KBM-7 (cell line): ENCODE measurements at places on chromosomes 12 and 14.

DNA sequence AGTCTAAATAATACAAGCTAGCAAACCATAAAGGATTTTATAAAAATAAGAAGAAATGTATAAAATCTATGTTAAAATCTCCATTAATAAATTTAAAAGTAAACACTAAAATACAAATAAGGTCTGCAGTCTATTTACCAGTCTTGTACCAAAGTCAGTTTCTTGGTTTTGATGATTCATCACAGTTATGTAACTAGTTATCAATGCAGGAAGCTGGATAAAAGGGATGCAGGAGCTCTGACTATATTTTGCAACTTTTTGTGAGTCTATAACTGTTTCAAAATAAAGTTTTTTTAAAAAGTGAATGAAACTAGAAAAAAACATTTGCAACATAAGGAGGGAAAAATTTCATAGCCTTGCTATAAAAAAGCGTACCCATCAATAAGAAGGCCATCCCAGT is 151.5 kb downstream of the DERA start:
- DNase-seq: no peak

DNA sequence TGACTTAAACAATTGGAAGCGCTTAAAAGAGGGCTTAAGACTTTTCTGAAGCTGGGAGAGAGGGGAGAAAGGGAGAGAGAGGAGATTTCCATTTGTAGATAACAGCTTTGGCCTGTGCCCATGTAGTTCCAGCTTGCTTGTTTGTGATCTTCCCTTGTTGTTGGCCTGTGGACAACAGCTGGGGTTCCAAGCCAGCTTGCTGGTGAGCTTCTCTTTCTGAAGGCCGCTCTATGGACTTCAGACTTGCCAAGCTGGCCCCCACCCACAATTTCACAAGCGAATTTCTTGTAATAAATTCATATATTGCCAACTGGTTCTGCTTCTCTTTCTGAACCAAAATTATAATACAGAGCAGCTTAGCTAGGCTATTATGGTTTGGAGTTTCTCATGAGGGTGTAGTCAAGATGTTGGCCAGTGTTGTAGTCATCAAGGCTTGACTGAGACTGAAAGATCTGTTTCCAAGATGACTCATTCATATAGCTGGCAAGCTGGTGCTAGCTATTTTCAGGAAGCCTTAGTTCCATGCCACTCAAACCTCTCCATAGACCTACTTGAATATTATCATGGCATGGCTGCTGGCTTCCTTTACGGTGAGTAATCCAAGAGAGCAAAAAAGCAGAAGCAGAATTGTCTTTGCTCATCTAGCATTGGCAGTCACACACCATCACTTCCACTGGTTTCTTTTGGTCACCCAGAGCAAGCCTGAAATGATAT is 89.4 kb downstream of the ATP23 start:
- DNase-seq: no peak

- DNase-seq: no peak
These were observed 296.3 kb upstream of the PRKD1 start for GRCh38 chr14:30223966-30224365.

DNA sequence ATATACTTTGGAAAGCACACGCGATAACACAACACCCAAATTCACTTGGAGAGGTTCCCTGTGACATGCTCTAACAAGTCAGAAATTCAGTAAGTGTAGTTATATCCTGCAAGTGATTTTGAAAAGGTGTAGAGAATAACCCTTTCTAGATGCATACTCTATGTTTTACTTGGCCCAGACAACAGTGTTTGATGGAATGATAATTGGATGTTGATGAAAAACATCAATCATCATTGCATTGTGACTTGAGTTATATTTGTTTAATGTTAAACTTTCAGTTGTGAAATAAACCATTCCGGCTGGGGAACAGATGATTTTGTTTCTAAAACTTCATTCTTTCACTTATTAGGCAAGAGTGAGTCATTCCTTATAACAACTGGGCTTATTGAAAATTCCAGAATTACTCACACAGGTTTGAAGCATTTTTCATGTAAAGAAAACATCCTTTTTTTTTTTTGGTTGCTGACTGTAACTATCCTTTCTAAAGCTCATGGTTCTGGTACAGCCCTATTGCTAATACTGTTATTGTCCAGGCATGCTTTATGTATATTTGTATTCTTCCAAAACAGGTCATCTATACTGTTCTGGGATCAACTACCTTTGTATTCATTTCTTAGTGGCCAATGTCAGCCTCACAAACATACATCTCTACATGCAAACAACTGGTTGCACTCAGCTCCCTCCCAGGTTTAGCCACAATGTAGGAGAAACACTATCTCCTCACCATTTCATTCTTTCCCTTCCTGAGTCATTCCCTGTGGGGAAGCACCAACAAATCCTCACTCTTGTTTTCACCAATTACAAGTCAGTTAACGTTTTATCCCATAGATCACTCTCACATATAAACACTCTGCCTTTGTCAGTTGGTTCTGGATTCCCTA is 121.2 kb upstream of the LRIG3 start:
- DNase-seq: no peak

DNA sequence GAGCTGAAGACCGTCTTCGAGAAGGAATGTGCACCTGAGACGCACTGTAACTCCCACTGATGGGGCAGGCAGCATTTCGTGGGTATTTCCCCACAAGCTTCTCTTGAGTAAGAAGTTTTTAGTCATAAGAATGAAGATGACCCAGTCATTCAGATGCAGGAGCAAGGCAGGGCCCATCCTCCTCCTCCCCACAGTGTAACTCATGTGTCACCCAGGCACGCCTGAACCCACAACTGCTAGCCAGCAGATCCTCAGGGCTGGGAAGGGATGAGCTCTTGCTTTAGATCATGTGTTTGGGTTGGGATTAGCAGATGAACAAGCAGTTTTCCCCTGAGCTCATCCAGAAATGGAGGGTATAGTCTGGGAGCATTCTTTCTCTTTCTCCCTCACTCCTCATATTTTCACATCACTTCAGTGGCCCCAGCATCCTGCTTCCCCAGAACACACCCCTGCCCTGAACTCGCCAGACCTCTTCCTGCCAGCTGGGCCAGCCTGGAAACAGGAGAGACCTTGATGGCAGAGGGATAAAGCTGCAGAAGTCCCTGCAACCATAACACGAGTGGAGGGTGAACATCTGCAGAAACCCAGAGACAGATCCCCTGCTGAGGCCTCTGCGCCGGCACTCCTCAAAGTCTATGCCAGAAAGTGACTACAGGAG is 73.3 kb downstream of the B4GALNT3 start:
- no peak for DNase-seq

DNA sequence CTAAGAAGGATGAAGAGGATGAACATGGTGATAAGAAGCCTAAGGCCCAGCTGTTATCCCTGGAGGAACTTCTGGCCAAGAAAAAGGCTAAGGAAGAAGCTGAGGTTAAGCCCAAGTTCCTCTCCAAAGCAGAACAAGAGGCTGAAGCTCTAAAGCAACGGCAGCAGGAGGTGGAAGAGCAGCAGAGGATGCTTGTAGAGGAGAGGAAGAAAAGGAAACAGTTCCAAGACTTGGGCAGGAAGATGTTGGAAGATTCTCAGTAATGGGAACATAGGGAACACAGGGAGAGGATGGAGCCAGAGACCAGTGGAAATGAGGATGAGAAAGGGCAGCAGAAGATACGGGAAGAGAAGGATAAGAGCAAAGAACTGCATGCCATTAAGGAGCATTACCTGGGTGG is 27.5 kb upstream of the KRT77 start:
- no peak for DNase-seq

GRCh38 chr12:76945867-76946266 is 67.0 kb upstream of the CSRP2 start:
- no peak for DNase-seq

- DNase-seq: no peak
These were observed 92.1 kb downstream of the NINJ2 start for GRCh38 chr12:570921-571794.

GRCh38 chr12:130041983-130042812 is 120.1 kb upstream of the FZD10 start:
- peak; percentile 16 for DNase-seq

DNA sequence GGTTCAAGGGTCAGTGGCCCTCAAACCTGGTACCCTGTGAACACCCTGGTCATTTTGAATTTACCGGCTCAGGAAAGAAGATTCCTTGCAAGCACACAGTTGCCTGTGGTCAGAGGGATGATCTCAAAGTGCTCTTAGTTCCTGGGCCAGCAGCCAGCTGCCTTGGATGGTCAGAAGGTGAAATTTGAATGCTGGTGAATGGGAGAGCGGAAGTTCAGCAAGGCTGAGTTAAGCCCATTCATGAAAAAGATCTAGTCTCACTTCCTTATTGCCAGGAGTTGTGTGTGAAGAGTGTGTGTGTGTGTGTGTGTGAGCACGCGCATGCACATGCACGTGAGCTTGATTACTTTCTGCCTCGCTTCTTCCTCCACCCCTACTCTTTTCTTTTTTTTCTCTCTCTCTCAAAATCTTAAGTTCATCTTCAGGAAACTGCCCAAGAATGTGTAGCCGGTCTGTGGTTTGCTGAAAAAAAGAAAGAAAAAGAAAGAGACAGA is 155.5 kb upstream of the CCND2 start:
- peak; percentile 76 for DNase-seq

DNA sequence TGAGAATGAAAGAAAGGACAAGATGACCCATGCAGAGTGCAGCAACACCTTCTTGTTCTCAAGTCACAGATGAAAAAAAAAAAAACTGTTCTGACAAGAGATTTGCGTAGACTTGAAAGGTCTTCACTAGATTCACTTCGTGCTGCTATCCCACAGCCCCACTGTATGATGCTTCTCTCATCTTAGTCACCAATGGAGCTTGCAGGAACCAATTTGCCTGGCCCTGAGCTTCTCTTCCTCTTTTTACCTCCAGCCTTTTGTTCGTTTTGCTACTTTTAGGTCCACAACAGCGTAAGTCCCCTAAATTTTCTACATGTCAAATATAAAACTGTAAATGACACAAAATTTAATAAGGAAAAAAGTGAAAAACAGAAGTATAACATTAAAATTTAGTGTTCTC is 107.9 kb upstream of the NAP1L1 start:
- DNase-seq: no peak

DNA sequence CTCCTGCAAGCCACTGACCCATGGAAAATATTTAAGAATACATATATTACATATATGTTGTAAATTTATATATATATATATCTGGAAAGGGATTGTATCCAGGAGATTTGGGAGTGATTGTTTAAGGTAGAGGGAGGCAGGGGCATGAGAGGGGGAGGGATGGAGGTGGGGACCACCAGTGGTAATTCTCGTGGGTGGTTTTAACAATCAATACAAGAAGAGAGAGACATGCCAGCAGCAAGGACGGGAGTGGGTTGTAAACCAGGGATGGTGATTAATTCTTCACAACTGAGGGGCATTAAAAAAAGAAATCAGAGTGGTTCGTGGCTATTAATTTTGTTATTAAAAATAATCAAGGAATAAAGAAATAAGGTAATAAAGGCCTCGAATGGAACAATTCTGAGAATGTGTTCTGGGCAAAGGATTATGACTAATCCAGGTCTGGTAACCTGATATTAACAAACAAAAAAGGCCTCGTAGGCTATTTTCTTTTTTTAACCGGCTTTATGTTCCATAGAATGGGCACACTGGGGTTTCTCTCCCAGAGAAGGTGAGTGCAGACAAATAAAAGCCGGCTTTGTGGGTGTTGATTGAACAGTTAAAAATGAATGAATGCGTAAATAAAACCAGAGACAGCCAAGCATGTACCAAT is 8.3 kb upstream of the RTL1 start:
- DNase-seq: no peak

- peak; percentile 79 for DNase-seq
These were observed 8.0 kb downstream of the YY1 start for GRCh38 chr14:100246809-100247428.

DNA sequence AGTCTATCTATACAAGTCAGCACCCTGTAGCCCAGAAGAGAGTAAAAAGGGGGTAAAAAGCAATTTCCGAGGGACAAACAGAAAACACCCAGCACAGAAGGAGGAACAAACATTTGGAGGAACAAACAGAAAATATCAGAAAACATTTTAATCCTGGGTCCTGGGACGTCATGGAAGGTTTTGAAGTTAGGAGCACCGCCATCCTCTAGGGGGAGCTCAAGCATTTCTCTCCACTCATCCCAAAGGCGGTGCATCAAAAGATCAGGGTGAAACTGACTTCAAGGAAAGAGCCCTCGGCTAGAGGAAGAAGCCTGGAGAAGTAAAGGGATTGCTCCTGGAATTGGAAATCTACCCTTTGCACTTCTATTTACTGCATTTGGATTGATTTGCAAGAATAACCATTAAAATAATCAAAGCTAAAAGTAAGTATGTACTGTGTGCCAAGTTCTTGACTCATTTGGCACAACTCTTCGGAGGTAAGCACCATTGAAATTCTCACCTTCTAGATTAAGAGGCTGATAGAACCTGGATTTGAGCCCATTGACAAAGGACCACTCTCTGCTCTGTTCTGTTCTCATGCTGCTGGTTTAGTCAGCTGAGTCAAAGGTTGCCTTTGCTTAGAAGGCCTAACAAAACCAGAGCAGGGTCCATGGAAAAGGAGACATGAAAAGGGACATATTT is 17.2 kb upstream of the POC1B start:
- peak; percentile 87 for DNase-seq

- no peak for DNase-seq
These were observed 35.3 kb downstream of the PROX2 start for GRCh38 chr14:74840603-74841030.

DNA sequence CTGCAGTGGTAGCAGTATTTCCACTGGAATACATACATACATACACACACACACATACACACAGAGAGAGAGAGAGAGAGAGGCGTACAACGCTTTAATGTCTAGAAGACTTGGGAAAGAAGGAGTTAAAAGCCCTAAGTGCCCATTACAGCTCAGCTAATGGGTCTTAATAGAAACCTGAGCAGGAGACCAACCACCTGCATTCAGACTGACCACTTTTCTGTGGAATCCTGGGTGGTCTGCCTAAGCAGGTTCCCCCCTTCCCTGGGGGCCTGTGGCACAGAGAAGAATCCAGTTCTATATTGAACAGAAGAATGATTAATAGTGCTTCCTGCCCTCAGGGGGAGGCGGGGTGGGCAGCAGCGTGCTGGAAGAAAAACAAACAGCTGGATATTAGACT is 312.4 kb upstream of the PRKD1 start:
- DNase-seq: no peak

DNA sequence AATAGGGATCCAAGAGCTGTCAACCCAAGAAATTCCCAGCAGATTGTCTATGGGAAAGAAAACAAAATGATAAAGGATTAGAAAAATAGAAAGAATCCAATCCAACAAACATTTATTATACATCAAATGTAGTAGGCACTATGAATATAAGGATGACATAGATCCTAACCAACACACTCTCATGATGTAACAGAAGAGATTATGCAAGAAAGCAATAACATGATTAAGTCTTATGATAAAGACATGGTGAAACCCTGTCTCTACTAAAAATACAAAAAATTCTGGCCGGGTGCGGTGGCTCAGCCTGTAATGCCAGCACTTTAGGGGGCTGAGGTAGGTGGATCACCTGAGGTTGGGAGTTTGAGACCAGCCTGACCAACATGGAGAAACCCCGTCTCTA is 2.7 kb downstream of the MED6 start:
- no peak for DNase-seq

DNA sequence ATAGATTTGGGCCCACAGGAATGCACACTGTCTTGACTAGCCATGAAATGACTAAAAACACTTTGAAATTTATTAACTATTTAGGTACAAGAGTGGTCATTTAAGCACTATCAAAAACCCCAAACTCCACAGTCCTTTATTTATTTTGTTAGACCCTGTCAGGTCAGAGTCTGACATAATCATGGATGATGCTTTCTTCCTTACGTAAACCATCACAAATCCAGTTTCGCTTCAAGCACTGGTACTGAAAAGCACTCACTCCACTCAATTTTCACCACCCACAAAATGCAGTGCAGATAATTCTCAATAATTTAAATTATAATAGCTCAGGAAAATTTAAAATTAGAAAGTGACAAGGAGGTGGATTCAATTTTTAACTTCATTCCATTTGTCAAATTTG is 25.8 kb downstream of the PPP2R5E start:
- DNase-seq: no peak
